ENCODE measurements at places on chromosomes 4 and X.

DNA sequence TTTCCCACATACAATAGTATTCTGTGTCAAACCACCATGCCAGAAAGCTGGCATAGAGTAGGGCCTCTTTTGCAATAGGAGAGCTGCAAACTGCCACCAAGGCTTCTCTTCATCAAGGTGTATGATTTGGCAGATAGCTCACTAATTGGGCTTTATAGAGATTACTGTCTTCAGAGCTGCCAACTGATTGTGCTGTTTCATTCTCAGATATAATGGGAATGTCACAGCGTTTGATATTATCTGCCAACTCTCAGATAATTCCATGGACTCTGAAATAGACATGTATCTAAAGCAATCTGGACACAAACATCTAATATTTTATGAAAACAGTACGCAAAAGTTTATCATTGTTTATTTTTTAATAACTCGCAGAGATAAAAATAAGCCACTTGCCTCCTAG, 1289.1 kb downstream of the STIM2 start:
- DNase-seq: no peak

DNA sequence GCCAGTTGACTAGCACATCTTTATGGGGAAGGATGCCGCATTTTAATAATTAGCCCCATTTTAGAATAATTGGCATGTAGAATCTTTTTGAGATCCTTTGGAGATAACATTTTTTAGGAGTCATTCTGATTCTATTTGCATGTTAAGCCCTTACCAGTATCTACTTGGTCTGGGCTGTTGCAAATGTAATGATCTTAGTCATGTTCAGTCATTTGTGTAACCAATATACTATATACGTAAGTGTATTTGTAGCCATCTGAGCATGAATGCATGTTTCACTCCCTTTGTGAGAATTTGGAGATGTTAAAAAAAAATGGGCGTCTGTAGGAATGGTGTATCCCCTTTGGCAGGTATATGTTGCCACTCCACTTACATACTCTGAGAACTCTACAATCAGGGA, 119.1 kb downstream of the TEX13A start:
- no peak for DNase-seq

- DNase-seq: no peak
Observed at GRCh38 chrX:15856222-15856587, 1.6 kb upstream of the AP1S2 start.

GRCh38 chrX:130669233-130669632, 233.8 kb downstream of the ENOX2 start:
- DNase-seq: no peak

DNA sequence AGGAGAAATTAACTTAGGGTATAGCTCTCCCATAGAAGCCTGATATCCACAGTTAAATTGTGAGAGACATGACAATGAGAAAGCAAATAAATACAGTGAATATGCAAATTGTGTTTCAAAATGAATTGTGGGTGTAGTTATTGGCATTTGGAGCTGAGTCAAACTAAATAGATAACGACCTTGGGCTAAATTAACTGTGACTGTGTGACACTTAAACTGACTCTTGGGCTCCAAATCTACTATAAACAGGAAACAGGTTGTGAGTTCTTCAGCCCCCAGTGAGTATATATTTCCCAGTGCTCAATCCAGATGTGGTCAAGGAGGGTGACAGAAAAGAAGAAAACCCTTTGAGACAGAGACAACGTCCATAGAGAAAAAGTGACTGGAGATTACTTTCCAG, 11.3 kb upstream of the MAGEA10 start:
- no peak for DNase-seq

GRCh38 chr4:168787801-168788595, 222.1 kb downstream of the CBR4 start:
- DNase-seq: no peak

- no peak for DNase-seq
Observed at GRCh38 chr4:147039976-147040575, 94.4 kb upstream of the TTC29 start.

Data from activated T-cell treated with anti-CD3 and anti-CD28 coated beads, Interleukin-2, amount 50 U/mL, for 48 hours (primary cell).